ENCODE measurements at places on chromosomes 11 and 22. TPM values are rescaled to one million over a fixed set of nuclear protein-coding genes. Genes with fewer than 3 reads are reported as not detected.

The DCHS1 gene
- 58.5 TPM for total RNA-seq

The OR8D1 gene
- not detected for total RNA-seq

The ESAM gene
- total RNA-seq = 190 TPM

The RFPL2 gene
- total RNA-seq = not detected

The LGR4 gene
- 3.7 TPM for total RNA-seq

The TRABD gene
- 35.3 TPM for total RNA-seq

The NPAS4 gene
- total RNA-seq = not detected

The VSIG10L2 gene
- not detected for total RNA-seq

The PDGFD gene
- 9.5 TPM for total RNA-seq

The LMO1 gene
- total RNA-seq = not detected

The TMEM225 gene
- not detected for total RNA-seq

The PHRF1 gene
- total RNA-seq = 35.8 TPM

The UBQLNL gene
- total RNA-seq = 0.10 TPM

The OR9Q2 gene
- not detected for total RNA-seq

The HTR3B gene
- not detected for total RNA-seq

All from vein endothelial cell (primary cell).